Inflammatory macrophage (primary cell): ENCODE measurements at places on chromosomes 1 and 21.

DNA sequence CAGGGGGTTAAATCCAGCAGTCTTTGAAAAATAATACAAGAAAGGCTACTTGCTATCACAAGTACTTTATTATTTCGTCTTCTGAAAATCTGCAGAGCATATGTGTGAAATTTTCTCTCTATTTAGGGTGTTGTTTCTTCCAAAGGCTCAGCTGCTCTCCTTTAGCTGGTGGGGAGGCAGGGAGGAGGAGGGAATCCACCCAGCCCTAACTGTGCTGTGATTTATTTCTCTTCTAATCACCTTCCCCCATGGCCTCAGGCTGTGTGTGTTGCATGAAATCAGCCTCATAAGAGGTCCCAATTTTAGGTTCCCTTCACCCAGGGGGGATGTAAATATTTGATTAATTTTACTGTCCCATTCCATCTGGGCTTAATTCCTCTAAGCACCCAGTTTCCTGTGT is 77.6 kb upstream of the PGBD5 start:
- no peak for DNase-seq

- peak; percentile 24 for DNase-seq
These were observed 16.7 kb upstream of the PSMD4 start for GRCh38 chr1:151237678-151238466.

DNA sequence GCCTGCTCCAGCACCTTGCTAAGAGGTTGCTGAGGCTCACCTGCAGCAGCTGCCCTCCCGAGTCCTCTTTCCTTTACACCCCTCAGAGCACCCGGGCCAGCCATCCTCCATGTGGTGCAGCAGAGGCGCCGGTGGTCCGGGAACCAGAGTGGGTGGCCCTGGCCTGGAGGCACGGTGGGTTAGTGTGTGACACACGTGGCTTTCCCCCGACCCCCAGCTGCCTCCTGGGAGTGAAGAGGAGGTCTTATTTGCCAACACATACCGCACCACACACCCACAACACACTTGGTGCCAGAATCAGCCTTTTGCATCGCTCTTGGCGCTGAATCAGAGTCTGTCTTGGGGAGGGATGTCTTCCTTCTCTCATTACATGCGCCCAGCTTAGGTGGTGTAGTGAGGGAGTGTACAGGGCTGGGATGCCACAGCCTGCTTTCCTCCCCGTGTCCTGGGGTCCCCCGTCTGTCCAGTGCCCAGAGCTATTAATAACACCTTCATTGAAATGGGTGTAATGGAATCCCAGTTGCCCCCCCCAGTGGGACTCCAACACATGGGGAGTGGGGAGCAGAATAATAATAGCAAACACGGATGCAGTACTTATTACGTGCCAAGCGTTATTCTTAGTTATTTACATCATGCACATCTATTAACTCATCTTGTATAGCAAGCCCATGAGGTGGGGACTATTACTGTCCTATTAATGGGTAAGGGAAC is 38.2 kb downstream of the MAPKAPK2 start:
- DNase-seq, result no peak

DNA sequence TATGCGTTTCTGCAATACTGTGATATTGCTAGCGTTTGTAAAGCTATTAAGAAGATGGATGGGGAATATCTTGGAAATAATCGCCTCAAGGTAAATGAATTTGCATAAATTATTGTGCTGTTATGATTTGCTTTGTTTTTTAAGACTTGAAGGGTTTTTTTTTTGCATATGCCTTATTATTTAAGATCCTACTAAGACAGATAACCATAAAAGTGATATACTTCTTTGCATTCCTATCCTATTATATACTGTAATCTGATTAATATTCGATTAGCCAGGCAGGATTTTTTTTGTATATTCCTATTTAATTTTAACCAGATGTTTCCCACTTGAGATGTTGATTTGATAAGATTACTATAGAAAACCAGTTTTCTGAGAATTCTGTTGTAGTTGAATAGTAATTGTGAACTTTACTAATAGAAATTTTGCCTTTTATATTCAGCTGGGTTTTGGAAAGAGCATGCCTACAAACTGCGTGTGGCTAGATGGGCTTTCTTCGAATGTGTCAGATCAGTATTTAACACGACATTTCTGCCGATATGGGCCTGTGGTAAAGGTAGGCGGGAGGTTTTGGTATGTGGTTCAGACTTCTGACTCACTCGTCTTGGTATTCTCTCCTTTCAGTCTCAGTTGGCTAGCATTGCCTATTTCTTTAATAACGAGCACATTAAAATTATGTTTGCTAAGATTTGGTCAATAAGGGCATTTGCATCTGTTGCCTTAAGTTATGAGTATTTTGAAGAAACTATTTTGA is 56.8 kb downstream of the ZBTB17 start:
- no peak for DNase-seq

DNA sequence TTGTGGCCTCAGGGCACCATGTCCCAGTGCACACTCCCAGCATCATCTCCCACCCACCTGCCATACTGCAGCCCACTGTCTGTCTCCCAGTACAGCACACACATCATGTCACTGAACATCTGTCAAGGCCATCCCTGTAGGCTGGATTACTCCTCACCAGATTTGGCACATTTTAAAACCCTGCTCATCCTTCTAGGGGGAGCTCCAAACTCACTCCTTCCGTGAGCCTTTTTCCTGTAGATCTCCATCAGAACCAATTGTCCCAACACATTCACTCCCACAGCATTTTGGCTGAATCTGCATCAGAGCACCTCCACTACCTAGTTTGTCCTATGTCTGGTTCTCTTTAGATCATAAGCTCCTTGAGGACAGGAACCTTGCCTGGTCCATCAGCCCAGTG is 58.6 kb upstream of the GRIK3 start:
- DNase-seq, result no peak

GRCh38 chr1:90308421-90308820 is 313.5 kb downstream of the ZNF326 start:
- no peak for DNase-seq

GRCh38 chr1:199945591-199945990 is 81.9 kb upstream of the NR5A2 start:
- DNase-seq, result no peak

- no peak for DNase-seq
These were observed 213.1 kb upstream of the CAMK1G start for GRCh38 chr1:209370241-209370995.

GRCh38 chr1:196152086-196152485 is 456.2 kb downstream of the KCNT2 start:
- no peak for DNase-seq

DNA sequence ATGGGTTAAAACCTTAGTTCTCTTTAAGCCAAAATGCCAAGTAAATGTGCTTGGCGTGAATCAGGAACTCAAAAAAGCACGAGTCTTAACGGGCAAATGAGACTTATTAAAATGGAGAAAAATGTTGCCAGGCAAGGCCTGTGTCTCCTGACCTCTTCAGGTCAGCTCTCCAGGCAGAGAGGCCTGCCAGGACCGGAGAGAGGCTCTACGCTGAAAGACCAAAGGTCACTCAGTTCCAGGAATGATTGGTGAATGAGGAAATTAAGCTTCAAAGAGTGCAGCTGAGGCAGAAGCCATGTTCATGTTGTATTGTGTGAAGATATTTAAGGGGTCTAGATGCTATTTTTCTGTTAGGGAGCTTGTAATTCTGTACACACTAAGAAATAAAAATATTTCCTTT is 66.6 kb downstream of the SPAG17 start:
- DNase-seq, result no peak

GRCh38 chr1:159973350-159973940 is 19.4 kb upstream of the SLAMF9 start:
- DNase-seq, result no peak
